Inflammatory macrophage treated with lipopolysaccharide for 4 hours (primary cell): ENCODE measurements at places on chromosomes 12 and 14.
A peak's percentile ranks its signal among the peaks of the same experiment; 100 is the strongest.

DNA sequence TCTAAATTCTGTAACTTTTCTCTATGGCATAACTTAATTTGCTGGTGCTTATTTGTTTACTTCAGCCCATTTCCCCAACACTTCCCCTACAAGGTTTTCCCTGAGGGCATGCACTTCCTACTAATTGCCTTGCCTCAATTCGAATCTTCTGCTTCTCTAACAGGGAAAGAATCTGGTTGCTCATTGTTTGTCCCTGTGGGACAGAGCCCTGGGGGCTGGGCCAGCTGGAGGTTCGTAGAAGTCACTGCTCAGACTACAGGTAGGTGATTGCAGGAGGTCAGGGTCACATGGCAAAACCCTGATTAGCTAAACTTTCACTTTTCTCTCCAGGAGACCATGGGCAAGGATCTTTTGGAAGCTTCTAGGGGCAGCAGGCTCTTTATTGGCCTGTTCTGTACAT lies 72.0 kb downstream of the ZFC3H1 start:
- DNase-seq = no peak

GRCh38 chr12:15788233-15789219 lies 662 bp downstream of the EPS8 start:
- DNase-seq = peak; percentile 24

- DNase-seq = peak; percentile 94
Measured at GRCh38 chr12:124774462-124775167, 89.0 kb downstream of the SCARB1 start.

- no peak for DNase-seq
Measured at GRCh38 chr14:21721504-21721903, 47.9 kb upstream of the OR4E1 start.

GRCh38 chr14:98198385-98198784 lies 1073.6 kb downstream of the BCL11B start:
- DNase-seq = no peak
